Kidney (tissue), 22 donors: ENCODE measurements at places on chromosomes 6 and 20. TPM values are rescaled to one million over a fixed set of nuclear protein-coding genes. Genes with fewer than 3 reads are reported as not detected.

Gene RIOK1
- 8.5 TPM for polyA plus RNA-seq

Gene KHDRBS2
- not detected for polyA plus RNA-seq

Gene GMNN
- 26.7 TPM for polyA plus RNA-seq

Gene FOXA2
- not detected for polyA plus RNA-seq

Gene ARFGEF2
- 7.4 TPM for polyA plus RNA-seq

Gene OR2H1
- polyA plus RNA-seq: not detected

Gene LY6G6F
- not detected for polyA plus RNA-seq

Gene TTK
- polyA plus RNA-seq: 0.13 TPM

Gene CDSN
- polyA plus RNA-seq: not detected

Gene TEAD3
- polyA plus RNA-seq: 11.3 TPM

Gene ULBP3
- polyA plus RNA-seq: 0.71 TPM

Gene ZSCAN23
- 0.49 TPM for polyA plus RNA-seq

Gene GSTA1
- 725 TPM for polyA plus RNA-seq

Gene DNMT3B
- polyA plus RNA-seq: 1.2 TPM

DNA sequence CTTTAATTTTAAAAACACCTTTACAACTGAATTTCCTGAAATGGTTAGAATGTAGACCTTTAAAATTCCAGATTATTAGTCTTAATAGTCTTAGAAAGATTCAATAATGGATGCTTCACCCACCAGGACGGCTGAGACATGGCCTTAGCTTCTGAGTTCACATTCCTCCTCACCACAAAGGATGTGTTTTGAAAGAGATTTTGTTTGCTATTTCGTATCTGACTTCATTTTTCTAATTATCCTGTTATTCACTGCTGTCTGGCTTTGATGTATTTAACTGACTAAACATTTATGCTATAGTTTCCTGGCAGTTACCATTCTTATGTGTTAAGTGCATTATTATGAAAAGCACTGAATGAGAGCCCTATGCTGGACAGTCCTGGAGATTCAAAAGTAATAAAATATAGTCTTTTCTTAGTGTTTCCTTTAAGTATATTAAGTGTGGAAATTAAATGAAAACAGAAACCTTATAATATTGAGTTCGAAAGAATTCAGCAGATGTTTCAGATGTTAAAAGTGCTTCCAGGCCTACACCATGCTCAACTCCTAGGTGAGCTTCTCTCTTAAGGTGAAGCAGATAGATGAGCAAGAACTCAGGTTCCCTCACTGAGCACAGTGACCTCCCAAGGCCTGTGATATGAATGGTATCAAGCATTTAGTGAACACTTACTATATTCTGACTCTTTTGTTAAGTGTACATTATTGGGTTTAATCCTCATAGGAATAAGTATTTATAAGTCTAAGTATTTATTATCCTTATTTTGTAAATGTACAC lies 40.3 kb downstream of the MAP3K4 start:
- no peak for DNase-seq

- peak; percentile 44 for DNase-seq
These were observed 35.7 kb upstream of the CTNNBL1 start for GRCh38 chr20:37657924-37658804.

GRCh38 chr20:43963872-43964791 lies 49.5 kb downstream of the TOX2 start:
- DNase-seq: no peak

DNA sequence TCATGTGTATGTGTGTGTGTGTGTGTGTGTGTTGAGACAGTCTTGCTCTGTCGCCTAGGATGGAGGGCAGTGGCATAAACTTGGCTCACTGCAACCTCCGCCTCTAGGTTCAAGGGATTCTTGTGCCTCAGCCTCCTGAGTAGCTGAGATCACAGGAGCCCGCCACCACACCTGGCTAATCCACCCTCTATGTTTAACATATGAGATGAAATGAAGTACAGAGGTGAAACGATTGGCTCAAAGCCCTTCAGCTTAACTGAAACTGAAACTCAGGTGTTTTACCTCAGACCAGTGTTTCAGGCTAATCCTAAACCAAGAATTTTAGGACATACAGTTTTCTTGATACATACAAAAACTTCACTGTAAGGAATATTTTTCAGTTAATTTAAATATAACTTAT lies 167.3 kb downstream of the KCNQ5 start:
- no peak for DNase-seq

- no peak for DNase-seq
These were observed 107.4 kb upstream of the ADGRB3 start for GRCh38 chr6:68527691-68528090.

GRCh38 chr6:44462797-44463727 lies 75.6 kb downstream of the CDC5L start:
- no peak for DNase-seq

DNA sequence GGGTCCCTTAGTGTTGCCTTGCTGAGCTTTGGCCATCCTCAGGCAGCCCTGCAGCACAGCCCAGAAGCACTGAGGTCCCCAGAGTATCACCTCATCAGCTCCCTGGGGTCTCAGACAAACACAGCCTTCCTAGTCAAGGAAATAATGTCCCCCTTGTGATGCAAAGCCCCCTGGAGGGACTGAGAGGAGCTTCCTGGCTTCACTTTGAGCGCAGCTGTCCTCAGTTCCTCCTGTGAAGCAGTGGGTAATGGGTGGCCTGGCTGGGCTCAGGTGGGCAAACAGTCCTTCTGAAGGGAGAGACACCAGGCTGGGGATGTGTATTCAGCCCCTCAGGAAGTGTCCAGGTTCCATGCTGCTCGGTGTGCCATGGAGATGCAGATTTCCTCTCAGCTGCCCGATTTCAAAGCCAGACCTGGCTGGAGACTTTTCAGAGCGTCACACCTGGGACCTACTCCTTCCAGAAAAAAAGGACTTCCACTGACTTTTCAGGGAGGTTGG lies 79.2 kb upstream of the FOXA2 start:
- no peak for DNase-seq

- no peak for DNase-seq
These were observed 61.2 kb downstream of the RGS17 start for GRCh38 chr6:153069897-153070296.

GRCh38 chr6:5541751-5542432 lies 280.6 kb downstream of the FARS2 start:
- DNase-seq: no peak

- no peak for DNase-seq
These were observed 48.1 kb upstream of the CTAGE9 start for GRCh38 chr6:131758920-131759319.

DNA sequence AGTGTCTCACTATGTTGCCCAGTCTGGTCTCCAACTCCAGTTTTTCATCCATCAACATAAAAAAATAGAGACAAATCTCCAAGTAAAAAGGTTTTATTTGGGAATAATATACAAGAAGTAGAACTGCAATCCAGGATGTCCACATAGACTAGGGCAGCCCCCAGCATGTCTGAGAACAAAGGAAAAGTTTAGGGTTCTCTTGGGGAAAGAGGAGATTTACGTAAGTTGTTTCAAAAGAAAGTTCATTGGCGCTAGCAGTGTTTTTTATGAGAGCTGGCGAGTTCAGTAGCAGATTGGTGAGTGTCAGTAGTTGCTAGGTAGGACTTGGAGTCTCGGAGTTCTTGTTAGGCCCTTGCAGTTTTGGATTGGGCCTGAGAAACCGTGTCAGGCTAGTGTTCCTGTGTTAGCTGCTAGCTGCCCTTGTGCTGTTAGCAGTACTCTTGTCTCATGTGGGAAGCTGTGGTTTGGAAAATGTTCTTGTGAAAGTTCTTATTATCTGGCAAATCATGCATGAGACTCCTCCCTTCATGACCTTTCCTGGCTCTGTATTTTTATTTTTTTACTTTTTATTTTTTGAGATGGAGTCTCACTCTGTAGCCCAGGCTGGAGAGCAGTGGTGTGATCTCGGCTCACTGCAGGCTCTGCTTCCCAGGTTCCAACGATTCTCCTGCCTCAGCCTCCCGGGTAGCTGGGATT lies 24.7 kb downstream of the TTLL9 start:
- DNase-seq: peak; percentile 80
